ENCODE measurements at places on chromosomes 13 and 19.

DNA sequence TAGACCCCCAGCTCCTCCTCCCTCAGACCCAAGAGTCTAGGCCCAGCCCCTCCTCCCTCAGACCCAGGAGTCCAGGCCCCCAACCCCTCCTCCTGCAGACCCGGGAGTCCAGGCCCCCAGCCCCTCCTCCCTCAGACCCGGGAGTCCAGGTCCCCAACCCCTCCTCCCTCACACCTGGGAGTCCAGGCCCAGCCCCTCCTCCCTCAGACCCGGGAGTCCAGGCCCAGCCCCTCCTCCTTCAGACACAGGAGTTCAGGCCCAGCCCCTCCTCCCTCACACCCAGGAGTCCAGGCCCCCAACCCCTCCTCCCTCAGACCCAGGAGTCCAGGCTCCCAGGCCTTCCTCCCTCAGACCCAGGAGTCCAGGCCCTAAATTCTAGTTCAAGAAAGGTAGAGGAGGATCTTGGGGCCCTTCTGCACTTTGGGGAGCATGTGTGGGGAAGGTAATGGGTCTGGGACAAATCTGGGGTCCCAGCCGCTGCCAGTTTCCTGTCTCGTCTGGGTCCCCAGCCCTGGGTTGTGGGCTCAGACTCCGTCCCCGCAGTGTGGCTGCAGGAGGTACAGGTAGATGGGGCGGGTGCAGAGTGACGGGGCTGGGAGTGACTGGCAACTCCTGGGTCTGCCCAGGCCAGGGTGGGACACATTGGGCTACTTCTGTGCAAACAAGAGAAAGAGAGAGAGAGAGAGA, 3.2 kb upstream of the TMEM190 start:
- DNase-seq, result peak; percentile 60

GRCh38 chr19:58181902-58182576, 822 bp upstream of the ZNF274 start:
- DNase-seq, result no peak

GRCh38 chr19:32174386-32175113, 170.9 kb upstream of the ZNF507 start:
- no peak for DNase-seq

DNA sequence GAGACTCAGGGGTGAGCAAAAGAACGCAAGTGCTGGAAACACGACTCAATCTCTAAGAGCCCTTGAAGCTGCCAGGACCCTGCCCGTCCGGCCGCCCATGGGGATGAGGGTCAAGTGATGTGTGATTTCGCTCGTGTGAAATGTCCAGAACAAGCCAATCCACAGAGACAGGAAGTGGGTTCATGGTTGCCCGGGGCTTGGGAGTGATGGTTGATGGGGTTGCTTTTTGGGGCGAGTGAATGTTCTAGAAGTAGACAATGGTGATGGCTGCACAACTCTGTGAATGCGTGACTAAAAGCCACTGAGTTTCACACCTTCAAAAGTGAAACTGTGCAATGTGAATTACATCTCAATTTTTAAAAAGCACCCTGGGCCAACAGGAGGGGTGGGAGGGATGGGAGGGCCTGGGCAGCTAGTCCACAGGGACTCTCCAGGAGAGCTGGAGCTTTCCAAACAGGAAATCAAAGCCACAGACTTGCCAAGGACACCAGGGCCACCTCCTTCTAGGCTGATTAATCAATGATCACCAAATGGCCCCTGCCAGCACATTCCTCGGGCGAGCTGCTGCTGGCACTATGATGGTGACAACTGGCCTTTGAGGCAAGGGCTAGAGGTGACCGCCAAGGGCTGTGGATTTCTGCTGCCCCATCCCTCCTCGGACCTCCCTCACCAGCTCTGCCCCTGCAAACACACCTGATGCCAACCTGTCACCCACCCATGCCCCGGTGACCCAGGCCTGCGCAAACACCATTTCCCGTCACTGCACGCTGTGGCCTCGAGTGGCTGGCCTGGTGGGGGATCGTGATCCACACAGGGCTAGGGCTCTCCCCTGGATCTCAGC, 14.0 kb downstream of the DPP9 start:
- DNase-seq, result no peak

GRCh38 chr19:33298146-33298911, 4.0 kb downstream of the CEBPA start:
- peak; percentile 84 for DNase-seq

GRCh38 chr19:53907193-53907581, 1.9 kb upstream of the CACNG7 start:
- DNase-seq, result no peak

GRCh38 chr13:49219647-49220035, 497 bp upstream of the MLNR start:
- no peak for DNase-seq

DNA sequence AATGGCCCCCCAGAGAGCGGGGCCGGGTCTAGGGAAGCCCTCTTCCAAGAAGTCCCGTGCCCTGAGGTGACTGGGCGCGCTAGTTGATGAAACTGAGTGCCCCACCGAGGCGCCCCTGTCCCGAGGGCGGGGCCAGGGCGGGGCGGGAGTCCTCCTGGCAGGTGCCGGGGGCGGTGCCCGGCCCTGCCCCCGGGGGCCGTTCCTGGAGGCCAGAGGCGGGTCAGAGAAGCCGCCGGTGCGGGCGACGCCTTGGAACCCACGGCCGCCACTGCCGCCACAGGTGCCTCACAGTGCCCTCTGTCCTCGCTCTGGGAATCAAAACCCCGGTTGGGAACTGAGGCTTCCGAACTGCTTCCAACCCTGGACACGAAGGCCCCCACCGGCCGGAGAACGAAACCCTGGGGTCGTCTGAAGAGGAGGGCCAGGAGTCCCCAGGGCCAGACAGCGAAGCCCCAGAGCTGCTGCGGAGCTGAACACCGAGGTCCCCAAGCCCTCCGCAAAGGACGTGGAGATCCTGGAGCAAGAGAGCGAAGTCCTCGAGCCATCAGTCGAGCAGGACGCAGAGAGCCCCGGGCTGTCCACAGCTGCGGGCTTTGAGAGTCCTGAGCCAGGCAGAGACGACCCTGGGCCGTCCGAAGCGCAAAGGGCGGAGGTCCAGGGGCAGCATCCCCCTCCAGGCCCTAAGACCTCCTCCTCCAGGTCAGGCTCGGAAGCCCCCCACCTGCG, at the start of gene MISP3:
MISP3 (plus strand) TSS at position 252 of the 726 bp plus-strand sequence. CDS start 524 bp downstream, outside the sequence.
- no peak for DNase-seq

DNA sequence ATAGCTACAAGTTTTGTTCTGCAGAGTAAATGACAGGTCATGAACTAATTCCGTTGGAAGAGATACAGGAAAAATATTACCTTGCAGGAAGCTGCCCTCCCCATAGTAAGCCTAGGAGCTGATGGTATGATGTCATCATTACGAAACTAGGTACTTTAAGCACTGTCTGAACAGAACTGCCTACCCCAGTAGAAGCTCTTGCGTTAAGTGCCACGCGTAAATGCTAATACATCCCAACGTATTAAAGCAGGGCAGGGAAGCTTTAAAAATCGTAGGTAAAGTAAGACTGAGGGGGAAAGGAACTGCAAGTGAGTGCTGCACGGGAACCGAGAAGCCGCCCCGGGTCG, 572 bp downstream of the UGGT2 start:
- no peak for DNase-seq

DNA sequence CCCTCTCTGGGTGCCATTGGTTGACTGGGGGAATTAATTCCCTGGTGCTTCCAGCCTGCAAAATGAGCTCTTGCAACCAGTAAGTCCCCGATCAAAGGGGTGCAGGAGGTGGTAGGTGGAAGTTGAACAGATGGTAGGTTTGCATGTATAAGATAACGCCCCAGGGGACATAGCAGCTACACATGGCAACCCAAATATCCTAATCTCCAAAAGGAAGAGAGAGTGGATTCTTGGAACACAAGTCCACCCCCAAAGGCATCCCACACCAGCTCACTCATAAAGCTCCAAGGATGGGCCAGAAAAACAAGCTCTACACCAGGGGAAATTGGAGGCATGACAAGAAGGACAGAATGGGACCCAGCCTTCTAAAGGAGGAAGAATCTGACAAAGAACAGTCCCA, 4.8 kb downstream of the CD209 start:
- no peak for DNase-seq

GRCh38 chr19:21568816-21569493, 63.6 kb downstream of the ZNF429 start:
- DNase-seq, result no peak

- no peak for DNase-seq
These were observed 23.0 kb upstream of the ZNF730 start for GRCh38 chr19:23093832-23094231.

DNA sequence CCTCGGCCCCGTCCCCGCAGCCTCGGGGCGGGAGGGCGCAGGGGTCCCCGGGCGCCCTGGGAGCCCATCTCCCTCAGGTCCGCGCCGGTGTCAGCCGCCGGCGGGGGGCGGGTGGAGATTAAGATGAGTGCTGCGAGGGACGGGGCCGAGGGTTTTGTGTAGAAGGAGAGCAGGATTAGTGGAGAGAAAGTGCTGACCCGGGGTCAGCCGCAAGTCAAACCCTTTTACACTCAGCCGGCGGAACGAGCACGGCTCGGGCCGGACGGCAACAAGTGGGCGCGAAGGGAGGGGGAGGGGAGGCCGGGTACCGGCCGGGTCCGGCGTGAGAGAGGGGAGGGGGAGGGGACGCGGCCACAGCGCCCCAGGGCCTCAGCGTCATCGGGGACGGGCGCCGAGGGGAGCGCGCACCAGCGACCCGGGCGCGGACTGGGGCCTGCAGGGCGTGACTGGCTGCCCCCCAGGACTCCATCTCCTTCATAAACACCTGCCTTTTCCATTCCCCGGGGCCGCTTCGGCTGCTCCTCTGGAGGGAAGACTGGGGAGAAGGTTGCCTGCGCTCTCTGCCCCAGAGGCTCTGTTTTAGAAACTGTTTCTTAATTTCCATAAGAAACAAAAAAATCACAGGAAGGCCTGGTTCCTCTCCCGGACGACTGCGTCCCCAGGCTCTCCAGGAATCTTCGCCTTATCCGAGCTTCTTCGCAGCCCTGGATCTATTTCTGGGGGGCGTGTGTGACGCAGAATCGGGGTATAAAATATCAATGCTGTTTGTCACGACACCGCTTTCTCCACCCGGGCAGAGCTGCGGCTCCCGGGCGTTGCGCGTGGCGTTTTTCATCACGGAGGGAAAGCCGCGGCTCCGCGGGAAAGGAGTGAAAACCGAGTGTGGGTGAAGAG, 6.5 kb downstream of the SOX1 start:
- DNase-seq, result no peak

DNA sequence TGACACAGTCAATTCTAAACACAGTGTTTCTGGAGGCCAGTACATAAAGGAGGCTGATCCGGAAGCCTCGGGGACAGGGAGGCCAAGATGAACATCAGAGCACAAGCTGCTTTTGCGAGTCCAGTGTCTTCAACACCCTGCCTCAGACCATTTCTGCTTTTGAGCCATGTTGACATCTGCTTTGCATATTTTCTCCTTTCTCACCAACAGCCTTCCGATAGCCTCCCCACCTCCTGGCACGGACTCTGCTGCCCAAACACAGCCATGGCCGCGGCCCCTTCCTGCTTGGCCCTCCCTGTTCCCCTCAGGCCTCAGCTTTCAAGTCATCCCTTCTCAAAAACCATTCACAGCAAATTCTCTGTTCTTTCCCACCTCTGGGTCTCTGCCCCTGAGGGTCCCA, 3.6 kb downstream of the LRRC25 start:
- DNase-seq, result no peak

DNA sequence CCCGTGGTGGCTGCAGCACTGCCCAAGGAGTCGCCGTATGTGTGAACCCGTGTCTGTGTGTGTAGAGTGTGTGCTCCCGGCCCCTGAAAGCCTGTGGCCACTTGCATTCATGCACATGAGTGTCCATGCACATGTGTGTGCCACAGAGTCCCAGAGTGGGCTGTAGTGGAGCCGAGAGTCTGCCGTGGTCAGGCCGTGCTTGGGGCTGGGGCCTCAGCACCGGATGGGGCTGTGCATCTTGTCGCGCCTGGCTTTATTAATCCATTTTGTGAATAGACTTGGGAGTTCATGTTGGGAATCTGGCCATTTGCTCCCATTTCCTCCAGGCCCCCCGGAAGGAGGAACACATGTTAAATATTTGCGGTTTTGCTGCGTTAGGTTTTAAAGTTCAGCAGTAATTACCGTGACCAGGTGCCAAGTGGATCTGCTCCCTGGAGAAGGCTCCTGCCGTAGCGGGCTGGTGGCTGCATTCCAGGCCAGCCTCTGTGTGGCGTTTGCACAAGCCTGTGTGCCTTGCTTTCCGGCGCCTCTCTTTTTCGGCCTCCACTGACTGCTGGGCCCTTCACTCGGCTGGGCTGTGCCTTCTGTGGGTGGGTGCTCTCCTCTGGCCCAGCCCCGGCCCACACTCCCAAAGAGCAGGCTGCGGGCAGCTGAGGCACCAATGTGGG, 69.2 kb upstream of the KCTD15 start:
- no peak for DNase-seq

GRCh38 chr19:17579661-17580244, 24.3 kb downstream of the COLGALT1 start:
- DNase-seq, result peak; percentile 92

GRCh38 chr19:44703336-44704078, 4.6 kb downstream of the CEACAM16 start:
- no peak for DNase-seq

- no peak for DNase-seq
These were observed 62.5 kb downstream of the TNFRSF19 start for GRCh38 chr13:23632741-23633140.

- DNase-seq, result no peak
These were observed 1.3 kb downstream of the POU4F1 start for GRCh38 chr13:78601874-78602560.

DNA sequence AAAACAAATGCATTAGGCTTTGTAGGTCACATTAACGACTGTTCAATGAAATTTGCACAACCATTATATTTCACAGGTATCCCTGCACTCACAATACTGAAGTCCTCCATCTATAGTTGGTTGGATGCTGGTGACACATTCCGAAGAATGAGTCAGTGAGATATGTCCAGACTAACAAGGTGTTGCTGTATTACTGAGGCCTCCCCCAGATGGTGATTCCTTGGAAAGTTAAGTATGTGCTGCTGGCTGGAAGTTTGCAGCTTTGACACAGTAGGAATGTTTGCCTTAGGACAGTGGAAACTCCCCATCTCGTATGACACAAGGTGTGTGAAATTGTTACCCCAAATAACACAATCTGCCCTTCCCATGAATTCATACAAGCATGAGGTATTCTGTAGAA, 46.6 kb downstream of the FGF14 start:
- no peak for DNase-seq

DNA sequence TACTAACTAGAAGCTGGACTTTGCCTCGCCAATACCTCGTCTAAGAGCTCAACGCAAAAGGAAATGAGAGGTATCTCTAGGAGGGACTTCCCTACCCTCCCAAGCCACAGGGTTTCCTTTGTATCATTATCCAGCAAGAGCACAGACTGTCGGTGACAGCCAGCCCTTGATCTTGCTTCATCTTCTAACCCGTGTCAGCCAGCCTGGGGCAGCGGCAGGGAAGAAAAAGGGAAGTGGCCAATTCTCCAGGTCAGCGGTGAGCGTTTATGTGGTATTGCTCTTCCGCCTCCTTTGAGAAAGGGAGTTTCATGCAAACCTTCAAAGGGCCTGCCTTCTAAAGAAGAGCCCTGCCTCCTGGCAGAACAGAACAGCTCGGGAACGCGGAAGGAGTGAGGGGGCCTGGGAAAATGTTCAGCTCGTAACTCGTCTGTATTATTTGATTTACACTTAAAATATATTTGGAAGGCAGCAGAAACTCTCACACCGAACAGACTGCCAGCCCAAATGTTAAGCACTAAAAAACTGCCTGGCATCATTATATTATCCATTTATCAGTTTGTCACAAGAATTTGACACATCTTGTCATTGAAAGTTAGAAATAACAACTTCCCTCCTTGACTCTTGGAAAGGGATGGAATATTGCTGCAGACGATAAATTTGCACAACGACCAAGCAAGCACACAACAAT, 41.8 kb downstream of the EFNB2 start:
- DNase-seq, result no peak

- DNase-seq, result no peak
These were observed 124.0 kb downstream of the STOML3 start for GRCh38 chr13:38866649-38867048.

- DNase-seq, result no peak
These were observed 77.1 kb upstream of the WASF3 start for GRCh38 chr13:26480246-26480855.
